NCI-H1694 treated with DMSO at 0.1 percent for 48 hours (cell line): ENCODE measurements at places on chromosomes 5 and 9.

GRCh38 chr5:25416960-25417359 is 772.2 kb upstream of the CDH10 start:
- DNase-seq, result no peak

GRCh38 chr9:21015129-21015815 is 16.2 kb downstream of the HACD4 start:
- no peak for DNase-seq

GRCh38 chr5:143350751-143351602 is 52.5 kb downstream of the NR3C1 start:
- no peak for DNase-seq

DNA sequence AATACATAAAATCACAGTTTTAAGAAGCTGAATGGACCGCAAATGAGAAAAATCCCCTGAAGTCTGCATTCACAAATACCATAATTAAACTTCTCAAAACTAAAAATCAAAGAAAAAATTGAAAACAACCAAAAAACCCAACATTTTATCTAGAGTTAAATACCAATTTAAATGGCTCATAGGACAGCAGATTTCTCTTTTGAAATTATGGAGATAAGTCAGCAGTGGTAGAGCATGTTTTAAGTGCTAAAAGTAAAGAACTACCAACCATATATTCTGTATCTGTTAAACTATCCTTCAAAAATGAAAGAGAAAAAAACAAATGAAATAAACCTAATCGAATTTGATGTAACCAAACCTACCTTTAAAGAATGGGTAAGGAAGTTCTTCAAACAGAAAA is 862.8 kb downstream of the TAF11L14 start:
- peak; percentile 17 for DNase-seq

- no peak for DNase-seq
These were observed 28.2 kb downstream of the SNX18 start for GRCh38 chr5:54545796-54546195.

DNA sequence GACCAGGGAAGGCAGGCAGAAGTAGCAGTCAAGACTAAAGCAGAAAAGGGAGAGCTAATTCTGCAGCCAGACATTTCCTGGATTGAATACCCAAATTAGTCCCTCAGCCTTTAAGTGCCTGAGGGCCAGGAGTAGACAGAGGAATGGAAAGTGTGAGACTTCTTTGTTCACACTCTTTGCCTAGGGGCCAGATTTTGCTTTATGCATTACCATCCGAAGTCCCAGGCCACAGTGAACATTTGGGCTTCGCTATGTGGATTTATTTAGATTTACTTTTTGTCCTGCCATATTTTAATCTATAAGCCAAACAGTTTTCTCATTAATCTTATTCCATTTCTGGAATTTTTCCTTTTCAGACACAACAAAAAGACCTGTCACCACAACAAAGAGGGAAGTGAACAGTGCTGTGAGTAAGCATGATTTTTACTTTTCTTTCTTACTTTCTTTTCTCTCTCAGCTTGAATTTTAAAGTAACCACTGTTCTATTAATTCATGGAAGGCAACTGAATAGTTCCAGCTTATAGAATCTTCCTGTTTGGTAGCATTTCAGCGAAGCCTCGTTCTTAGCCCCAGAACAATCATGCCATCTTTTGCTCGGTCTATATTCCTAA is 52.6 kb downstream of the PDCD1LG2 start:
- DNase-seq, result no peak

DNA sequence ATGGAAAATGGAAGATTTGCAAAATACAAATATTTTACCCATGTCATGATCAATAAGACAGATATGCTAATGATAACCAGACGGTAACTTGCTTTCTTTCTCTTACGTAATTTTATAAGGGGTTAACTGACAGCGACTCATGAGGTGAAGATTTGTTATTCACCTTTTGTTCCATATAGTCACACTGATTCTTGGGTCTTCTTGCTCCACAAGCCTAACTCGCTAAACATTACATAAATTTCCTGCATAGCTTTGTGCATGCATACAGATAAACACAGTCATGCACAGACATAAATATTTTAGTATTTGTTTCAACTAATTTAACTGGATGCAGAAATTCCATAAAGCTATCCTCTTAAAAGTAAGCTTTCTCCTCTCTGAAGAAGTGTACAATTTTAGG is 225.9 kb downstream of the VPS13A start:
- no peak for DNase-seq

DNA sequence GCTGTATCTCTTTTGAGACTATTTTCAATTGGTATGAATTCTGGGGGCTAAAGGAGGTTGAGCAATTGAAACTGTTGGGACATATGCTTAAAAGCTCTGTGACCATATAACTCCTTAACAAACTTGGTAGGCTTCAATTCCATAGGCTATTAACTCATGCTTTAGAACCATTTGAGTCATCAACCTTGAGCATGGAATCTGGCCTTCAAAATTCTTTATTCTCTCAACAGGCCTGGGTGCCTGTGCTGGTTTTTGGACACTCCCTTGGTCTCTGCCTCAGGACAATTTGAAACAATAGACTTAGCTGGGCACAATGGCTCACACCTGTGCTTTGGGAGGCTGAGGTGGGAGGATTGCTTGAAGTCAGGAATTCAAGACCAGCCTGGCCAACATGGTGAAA is 61.4 kb upstream of the EPB41L4A start:
- DNase-seq, result no peak

DNA sequence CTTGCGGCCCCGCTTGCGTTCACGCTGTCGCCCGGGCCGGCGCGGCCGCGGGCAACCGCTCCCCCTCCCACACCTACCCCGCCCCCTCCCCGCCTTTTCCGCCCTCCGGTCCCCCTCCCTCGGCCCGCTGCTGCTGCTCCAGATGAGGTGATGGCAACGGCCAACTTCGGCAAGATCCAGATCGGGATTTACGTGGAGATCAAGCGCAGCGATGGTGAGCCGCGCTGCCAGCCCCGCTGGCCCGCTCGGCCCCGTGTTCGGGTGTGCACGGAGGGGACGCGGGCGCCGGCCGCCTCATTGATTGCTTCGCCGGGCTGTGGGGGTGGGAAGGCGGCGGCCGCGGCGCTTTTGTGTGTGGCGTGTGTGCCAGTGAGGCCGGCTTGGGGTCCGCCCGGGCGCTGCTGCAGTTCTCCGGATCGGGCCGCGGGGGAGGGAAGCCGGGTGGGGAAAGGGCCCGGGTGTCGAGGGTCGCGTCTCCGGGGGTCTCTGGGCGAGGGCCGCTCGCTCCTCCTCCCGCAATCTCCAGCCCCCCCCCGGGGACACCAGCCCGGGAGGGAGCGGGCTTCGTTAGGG is 403 bp downstream of the KIF2A start:
- peak; percentile 4 for DNase-seq

- DNase-seq, result no peak
These were observed 114.3 kb upstream of the EPB41L4A start for GRCh38 chr5:112533362-112533761.

GRCh38 chr5:179801304-179802206 is 5.1 kb downstream of the MGAT4B start:
- peak; percentile 21 for DNase-seq

GRCh38 chr5:17854901-17855300 is 220.6 kb downstream of the TAF11L14 start:
- no peak for DNase-seq

DNA sequence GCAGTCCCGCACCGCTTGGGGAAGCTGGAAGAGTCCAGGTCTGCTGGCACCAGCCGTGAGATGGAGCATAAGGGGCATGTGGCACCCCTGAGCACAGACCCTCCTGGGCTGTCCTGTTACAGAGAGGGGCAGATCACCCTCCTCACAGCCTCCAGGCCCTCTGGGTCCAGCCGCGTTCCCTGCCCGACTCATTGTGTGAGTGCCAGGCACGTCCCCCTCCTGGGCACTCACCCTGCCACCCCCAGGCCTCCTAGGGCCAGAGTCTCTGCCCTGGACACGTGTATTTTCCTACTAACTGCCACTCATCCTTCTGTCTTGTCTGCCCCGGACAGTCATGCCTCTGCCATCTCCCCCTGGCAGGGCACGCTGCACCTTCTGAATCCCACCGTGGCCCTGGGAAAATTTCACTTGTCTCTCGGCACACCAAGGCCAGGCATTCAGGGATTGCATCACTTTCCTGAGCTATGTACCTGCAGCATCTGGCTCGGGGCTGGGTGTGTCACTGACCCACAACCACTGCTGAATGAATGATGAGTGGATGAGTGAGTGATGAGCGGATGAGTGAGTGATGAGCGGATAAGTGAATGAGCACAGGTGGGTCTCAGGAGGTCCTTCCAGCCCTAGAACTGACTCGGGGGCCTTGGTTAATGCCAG is 21.5 kb upstream of the FCN1 start:
- no peak for DNase-seq

GRCh38 chr9:136233411-136233810 is 12.2 kb downstream of the QSOX2 start:
- no peak for DNase-seq

DNA sequence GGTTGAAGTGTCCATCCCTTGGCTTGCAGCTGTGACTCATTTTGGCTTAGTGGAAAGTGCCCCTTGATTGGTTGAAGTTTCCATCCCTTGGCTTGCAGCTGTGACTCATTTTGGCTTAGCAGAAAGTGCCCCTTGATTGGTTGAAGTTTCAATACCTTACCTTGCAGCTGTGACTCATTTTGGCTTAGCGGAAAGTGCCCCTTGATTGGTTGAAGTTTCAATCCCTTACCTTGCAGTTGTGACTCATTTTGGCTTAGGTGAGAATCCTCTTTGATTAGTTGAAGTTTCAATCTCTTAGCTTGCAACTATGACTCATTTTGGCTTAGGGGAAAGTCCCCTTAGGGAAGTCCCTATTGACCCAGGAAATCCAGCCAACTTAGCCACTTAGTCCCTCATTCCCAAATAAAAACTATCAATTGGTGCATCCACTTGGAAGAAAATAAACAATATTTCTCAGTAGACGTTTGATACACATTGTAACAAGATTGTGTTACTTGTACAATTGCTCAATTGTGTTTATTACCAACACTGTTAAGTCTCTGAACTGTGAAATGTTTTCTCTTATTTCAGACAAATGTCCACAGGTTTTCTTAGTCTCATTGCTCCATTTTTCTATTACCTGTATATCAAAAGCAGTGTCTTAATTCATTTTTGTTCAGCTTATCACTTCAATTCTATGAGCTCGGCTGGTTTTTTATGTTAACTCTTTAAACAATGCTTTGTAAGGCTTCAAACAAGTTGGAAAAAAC is 2308.8 kb upstream of the ACO1 start:
- DNase-seq, result no peak

DNA sequence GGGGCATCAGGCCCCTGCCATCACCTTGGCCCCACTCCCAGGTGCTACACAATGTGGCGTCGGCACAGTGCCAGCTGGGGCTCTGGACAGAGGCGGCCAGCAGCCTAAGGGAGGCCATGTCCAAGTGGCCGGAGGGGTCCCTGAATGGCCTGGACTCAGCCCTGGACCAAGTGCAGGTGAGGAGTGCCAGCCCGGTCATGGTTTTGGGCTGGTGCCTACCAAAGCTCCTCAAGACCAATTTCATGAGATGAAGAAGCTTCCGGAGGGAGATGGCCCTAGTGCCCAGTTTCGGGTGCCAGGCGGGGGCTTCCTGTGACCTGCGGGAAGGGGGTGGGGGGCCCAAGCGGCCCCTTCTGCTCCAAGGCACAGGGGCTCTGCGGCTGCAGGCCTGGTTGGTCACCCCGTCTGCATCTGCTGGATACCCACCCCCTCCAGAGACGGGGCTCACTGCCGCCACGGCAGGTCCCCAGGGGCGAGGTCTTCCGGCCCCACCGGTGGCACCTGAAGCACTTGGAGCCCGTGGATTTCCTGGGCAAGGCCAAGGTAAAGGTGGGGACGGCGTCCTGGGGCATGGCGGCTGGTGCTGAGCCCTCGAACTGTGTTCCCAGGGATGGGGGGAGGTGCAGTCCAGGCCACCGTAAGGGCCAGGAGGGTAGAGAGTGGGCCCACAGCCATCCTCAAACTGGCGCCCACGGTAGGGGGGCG is 5.8 kb downstream of the NOXA1 start:
- DNase-seq, result no peak

DNA sequence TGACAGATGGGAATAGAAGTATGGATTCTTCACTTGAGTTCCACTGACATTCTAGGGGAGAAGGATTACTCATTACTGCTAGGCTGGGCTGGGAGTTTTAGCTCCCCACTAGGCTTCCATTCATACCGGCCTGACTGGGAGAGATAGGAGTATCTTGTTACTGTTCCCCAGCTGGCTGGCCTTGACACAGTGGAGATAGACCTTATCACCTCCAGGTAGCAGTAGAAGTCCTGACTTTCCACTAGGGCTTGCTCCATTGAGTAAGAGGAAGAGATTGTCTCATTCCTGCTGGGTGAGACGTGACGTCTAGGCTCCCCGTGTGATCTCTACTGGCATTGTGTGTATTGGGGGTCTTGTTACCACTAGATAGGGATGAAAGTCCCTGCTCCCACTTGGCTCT is 156.4 kb downstream of the CACNA1B start:
- DNase-seq, result no peak

GRCh38 chr5:42302186-42302585 is 121.1 kb upstream of the GHR start:
- no peak for DNase-seq

DNA sequence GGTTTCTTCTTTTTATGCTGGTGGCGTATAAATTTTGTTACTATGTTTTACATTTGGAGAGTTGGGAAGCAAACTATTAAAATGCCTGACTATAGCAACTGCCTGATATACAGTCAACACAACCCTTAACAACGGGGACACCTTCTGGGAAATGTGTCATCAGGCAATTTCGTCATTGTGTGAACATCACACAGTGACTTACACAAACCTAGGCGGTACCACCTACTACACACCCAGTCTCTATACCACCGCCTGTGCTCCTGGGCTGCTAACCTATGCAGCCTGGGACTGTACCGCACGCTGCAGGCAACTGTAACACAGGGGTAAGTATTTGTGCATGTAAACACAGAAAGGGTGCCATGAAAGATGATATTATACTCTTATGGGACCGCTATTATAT is 1.3 kb upstream of the CDHR2 start:
- DNase-seq, result no peak

GRCh38 chr5:96750110-96750822 is 57.5 kb downstream of the ERAP1 start:
- DNase-seq, result no peak

DNA sequence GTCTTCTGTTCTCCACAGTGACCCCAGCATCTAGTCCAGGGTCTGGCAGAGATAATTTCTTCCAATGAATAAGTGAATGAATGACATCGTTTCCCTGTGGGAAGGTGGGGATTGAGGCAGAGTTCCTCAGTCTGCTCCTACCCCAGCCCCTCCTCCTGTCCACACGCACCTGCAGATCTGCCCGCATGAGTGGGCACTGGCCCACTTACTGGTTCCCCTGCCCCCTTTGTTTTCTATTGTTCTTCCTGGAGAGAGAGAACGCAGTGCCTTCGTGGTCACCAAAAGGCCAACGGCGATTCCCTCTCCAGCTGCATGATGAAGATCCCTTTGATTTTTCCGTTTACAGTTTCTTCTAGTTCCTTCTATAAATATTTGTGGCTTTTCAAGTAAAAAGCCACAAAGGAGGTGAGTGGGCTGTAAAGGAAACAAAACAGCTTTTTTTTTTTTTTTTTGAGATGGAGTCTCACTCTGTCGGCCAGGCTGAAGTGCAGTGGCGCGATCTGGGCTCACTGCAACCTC is 5.8 kb upstream of the FPGS start:
- no peak for DNase-seq

- no peak for DNase-seq
These were observed 34.1 kb downstream of the CFAP77 start for GRCh38 chr9:132443951-132444607.
